Hematopoietic multipotent progenitor cell treated with erythropoietin and hydrocortisone succinate and interleukin-3 and kit ligand, for 17 days (in vitro differentiated cells): ENCODE measurements at places on chromosomes 16 and 17.

DNA sequence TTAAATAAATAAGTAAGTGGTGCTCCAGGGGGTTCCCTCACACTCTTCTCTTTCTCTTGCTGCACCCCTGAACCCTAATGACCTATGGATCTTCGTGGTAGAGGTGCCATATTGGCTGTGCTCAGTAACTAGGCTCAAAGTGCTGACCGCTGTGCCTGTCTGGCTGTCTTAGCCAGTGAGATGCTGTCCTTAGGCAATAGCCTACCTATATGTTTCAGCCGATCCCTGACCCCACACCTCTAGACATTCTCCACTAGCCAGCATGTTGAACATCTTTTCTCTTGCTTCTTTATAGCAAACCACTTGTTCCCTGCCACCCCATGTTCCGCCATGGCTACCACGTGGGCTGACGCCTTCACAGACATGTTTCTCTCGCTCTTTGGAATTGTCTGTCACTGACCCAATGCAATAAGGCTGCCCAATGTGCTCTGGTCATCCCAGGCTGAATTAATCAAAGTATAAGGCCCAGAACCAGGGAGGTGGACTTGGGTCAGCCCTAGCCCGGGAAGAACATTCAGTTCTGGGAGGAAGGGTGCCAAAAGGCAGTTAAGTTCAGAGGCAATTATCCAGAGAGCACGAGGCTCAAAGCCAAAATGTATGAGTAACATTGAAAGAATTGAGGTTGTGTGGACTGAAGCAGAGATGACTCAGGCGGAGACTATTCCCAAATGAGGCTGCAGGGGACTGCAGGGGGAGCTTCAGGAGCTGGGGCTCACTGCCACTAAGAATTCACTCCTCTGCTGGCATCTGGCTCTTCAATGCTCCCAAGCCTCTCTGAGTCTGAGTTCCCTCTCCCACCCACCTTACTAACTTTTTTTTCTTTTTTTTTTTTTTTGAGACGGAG is 28.7 kb upstream of the TNRC6A start:
- no peak for DNase-seq

DNA sequence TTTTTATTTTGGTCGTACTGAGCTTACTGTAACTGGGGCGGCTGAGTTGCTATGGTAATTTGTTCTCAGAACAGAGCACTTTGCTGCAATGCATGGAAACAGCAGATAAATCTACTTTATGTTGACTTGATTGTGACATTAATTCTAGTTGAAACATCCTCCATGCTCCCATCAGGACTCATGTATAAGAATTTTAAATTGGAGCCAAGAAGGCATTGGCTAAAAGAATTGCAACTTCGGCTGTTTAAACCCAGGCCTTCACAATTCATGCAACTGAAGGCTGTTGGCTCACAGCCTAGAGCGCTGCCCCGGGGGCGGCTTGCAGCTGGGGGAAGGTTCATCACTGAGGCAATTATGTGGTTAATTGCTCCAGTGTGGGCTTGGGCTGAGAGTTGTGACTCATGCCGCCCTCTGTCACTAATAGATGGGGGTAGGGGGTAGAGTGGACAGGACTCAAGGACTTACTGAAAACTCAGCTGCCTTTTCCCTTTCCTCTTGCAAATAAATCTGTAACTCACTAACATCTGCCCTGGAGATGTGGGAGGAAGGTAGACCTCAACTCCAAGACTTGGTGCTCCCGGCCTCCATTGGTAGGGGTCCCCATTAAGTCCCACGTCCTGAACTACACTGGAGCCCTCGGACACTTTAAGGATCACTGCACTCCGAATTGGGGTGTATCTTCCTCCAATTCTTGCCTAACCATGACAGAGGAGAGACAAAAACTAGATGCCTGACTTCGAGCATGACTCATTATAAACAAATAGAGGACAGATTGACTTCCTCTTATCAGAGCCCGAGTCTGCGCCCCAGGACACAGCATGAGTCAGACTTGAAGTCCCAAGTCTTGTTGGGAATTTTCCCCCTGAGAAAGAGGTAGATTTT is 37.5 kb downstream of the ERCC4 start:
- no peak for DNase-seq

DNA sequence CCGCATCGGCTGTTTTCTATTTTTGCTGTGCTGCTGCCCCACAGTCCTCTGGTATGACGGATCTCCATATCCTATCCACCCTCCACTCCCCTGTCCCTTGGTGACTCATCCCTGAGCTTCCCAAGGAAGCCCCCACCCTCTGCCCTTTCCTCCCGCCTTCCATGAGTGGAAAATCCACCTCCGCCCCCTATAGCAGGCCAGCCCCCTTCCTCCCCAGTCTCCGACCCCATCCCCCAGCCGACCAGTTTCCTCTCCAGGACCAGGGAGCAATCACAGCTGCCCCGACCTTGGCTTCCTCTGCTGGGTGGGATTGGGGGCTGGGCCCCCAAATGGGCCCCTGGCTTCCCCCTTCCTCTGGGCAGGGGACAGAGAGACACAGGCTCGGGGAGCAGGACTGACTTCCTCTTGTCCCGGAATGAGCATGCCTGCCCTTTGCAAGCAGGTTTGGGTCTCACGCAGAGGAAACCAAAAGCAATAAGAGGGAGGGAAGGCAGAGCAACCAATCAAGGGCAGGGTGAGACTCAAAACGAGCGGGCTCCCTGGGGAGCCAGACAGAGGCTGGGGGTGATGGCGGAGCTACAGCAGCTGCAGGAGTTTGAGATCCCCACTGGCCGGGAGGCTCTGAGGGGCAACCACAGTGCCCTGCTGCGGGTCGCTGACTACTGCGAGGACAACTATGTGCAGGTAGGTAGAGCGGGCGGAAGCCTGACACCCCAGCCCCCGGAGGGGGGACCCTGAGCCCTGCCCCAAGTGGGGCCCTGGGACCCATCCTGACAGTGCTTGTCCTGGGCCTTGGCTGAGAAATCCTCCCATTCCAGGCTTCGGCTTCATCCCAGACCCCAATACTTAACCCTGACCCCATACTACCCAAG is at the start of the genes ABI3 and GNGT2:
Gene ABI3, plus strand, starts transcription at position 550 of the 872 bp plus-strand sequence. Its CDS starts 18 bp downstream, at position 568.
Gene GNGT2, minus strand, starts transcription at position 417 of the 872 bp plus-strand sequence. CDS start 3,152 bp downstream, outside the sequence.
- no peak for DNase-seq

- DNase-seq = no peak
Measured at GRCh38 chr17:4601326-4601725, 17.0 kb downstream of the SMTNL2 start.

- no peak for DNase-seq
Measured at GRCh38 chr17:21034340-21035235, 8.2 kb downstream of the USP22 start.

GRCh38 chr17:66464921-66465320 is 162.5 kb downstream of the PRKCA start:
- no peak for DNase-seq

GRCh38 chr16:66605177-66605978 is 874 bp downstream of the CMTM3 start:
- DNase-seq = no peak

DNA sequence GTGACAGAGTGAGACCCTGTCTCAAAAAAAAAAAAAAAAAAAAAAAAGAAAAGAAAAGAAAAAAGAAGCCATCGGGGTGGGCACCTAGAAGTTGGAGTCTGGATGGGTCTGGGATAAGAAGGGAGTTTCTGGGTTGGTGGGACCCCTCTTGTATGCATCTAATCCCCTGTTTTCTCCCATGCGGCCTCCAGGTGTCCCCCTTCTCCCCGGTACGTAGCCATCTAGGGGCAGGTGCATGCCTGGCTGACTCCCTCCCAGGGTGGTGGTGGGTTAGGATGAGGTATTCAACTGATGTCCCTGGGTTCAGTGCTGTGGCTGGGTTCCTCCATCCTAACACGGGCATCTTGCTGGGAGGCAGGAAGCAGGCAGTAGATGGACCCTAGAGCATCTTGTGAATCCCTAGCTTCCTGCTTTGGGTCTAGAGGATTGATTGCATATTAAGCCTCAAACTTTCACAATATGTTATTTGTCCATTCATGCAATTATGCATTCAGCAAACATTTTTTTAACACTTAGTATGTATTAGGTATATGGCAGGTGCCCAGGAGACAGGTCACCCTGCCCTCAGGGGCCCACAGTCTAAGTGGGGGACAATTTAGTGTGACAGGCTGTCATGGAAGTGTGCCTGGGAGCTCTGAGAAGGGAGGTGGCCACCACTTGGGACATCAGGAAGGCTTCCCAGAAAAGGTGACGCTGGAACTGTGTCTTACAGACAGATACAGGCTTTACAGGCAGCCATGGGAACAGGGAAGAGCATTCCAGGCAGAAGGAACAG is 13.1 kb downstream of the FMNL1 start:
- DNase-seq = no peak

- no peak for DNase-seq
Measured at GRCh38 chr17:6306820-6307219, 128.1 kb downstream of the AIPL1 start.

GRCh38 chr16:84559311-84559932 is 55.0 kb upstream of the MEAK7 start:
- DNase-seq = no peak

GRCh38 chr16:86925067-86925791 is 346.9 kb downstream of the FOXL1 start:
- no peak for DNase-seq

DNA sequence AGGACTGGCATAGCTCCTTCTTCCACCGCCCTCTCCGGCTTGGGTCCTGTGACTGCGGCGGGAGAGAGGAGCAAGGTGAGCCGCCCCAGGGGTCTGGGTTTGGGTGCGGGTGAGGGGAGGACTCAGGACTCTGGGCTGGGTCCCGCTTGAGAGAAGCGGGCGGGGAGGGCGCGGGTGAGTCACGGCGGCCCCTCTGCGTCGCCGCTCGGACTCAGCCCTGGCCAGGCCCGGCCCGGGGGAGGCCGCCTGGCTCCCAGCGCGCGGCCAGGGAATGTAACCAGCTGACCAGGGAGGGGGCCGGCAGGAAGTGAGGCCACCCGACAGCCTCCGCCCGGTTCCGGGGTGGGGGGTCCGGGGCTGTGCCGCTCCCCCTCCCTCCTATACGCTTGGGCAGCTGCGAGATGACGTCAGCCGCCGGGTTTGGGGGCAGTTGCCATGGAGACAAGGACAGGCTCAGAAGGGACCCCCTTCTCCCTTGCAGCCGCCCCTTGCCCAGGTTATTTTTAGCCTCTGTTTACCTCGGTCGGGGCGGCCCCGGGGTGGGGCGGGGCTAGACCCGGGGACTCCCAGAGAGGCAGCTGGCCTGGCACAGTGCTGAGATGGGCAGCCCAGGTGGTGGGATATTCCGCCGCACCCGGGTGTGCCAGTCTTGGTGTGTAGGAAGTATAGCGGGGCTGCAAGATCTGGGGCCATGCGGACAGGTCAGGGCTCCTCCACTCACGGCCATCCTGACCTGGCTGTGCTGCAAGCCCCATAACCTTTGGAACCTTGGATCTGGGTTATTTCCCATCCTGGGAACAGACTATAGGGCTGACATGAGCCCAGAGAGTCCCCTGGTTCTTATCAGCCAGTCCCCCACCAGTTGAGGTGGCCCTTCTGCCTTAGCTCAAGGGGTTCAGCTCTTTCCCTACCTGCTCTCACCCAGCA is 1.6 kb downstream of the RIPOR1 start:
- peak; percentile 60 for DNase-seq

GRCh38 chr16:49932946-49933345 is 77.0 kb upstream of the ZNF423 start:
- no peak for DNase-seq

DNA sequence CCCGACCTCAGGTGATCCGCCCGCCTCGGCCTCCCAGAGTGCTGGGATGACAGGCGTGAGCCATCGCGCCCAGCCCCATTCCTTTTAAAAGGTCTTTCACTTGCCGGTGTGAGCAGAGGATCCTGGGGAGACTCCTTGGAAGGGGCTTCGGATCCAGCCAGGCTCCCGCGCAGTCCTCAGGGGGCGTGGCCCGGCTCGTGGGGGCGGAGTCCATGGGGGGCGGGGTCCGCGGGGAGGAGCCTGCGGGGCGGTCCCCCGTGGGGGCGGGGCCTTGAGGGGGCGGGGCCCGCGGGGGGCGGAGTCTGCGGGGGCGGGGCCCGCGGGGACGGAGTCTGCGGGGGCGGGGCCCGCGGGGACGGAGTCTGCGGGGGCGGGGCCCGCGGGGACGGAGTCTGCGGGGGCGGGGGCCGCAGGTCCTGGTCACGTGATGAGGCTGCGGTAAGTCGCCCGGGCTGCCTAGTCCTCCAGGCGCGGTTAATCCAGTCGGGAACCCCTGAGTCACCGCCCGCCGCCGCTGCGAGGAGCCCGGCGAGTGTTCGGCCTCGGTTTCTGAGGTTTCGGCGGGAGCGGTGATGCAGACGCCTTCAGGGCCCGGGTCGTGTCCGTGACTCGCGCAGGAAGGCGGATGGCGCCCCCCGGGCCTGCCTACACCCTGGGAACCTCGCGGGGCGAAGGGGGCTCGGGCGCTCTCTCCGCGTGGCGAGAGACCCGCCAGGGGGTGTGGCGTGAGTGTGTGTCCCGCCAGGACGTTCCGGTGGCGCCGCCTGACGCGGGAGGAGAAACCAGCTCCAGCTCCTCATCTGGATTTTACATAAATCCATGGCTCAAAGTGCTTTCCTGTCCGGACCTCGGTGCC is 23.6 kb upstream of the ABR start:
- DNase-seq = peak; percentile 44

DNA sequence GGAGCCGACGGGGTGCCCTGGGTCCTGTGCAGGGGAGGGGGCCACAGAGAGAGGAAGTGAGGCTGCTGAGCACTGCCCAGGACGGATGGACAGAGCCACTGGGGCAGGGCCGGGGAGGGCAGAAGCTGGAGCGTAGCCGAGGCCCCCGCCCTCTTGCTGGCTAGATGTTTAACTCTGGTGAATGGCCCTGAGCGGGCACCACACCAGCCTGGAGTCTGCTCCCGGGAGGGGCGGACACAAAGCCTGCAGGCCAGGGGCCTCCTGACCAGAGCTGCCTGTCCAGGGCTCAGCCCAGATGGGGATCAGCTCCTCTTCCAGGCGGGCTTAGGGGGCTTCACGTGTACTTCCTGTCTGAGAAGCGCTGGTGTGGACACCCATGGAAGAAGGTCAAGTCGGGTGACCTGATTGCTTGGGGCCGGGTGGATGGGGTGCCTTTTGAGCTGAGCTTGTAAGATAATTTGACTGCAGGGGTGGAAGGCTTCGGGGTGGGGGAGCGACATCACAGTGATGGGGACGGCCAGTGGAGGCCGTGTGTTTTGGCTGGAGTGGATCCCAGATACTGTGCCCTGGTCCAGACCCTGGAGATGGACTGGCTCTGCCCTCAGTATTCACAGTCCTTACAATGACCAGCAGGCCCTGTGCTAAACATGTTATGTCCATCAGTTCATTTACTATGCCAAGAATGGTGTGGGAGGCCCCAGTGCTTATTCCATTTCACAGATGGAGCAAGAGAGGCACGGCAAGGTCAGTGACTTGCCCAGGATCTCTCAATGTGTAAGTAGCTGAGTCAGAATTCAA is 33.7 kb upstream of the CIBAR2 start:
- no peak for DNase-seq

- DNase-seq = no peak
Measured at GRCh38 chr16:53558710-53559109, 55.7 kb upstream of the AKTIP start.

DNA sequence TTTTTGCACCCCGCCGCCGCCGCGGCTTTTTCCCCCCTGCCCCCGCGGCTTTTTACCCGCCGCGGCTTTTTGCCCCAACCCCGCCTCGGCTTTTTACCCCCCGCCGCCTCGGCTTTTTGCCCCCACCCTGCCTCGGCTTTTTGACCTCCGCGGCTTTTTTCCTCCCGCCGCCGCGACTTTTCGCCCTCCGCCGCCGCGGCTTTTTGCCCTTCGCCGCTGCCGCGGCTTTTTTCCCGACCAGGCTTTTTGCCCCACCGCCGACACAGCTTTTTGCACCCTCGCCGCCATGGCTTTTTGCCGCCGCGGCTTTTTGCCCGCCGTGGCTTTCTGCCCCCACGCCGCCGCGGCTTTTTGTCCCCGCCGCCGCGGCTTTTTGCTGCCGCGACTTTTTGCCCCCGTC is 137.0 kb upstream of the TP53TG3D start:
- DNase-seq = no peak
